ENCODE measurements at places on chromosomes 6 and 20.

DNA sequence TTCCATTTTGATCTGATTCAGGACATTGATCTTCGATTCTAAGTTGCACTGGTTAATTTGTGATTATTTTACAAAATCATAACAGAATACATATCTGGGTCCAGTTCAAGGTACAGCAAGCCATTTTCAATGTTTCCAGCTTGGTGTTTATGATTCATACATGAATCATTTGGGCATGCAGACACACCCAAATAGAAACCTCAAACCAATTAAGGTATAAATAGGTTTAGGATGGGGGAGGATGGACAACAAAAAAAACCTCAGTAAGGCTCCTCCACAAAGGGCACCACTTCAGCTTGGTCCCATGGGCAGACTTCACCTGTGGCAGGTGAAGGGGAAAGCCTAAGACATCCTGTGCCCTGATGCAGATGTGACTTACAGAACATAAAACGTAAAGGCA, 192.7 kb downstream of the KHDC1L start:
- DNase-seq, result no peak

DNA sequence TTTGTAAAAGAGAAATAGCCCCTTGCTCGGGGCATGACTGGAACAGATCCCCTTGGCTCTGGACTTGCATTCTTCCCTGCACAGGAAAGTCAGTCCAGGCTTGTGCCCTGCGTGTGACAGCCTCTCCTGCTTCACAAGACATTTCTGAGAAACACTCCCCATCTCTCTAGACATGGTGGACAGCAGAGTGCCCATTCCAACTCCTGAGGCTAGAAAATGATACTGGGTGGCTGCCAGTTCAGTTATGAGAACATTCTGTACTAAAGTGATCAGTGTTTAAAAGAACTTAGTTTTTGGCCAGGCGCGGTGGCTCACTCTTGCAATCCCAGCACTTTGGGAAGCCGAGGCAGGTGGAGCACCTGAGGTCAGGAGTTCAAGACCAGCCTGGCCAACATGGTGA, 41.3 kb downstream of the TGM3 start:
- DNase-seq, result no peak

DNA sequence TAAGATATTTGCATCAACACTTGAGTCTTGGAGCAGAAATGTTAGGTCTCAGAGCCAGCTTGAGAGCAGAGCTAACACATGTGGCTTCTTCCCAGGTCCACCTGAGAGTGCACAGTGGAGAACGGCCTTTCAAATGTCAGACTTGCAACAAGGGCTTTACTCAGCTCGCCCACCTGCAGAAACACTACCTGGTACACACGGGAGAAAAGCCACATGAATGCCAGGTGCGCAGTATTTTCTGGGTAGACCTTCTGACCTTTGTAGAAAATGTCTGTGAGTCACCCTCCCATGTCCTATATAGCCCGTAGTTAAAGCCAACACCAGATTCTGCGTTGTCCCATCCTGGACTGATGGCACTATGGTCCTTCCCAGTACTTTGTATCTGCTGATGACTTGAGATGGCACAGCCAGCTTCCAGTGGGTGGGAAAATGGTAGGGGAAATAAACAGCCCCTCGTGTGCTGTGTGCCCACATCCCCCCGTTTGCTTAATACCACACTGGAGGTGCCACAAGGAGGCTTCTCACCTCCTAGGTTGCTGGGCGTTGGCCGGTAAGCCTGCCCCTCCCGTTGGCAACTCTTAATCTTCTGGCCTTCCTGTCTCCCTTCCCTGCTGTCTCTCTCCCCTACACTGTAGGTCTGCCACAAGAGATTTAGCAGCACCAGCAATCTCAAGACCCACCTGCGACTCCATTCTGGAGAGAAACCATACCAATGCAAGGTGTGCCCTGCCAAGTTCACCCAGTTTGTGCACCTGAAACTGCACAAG, 20.3 kb downstream of the PRDM1 start:
- DNase-seq, result no peak

- no peak for DNase-seq
These were observed 252.8 kb upstream of the CDH4 start for GRCh38 chr20:60999250-60999649.

DNA sequence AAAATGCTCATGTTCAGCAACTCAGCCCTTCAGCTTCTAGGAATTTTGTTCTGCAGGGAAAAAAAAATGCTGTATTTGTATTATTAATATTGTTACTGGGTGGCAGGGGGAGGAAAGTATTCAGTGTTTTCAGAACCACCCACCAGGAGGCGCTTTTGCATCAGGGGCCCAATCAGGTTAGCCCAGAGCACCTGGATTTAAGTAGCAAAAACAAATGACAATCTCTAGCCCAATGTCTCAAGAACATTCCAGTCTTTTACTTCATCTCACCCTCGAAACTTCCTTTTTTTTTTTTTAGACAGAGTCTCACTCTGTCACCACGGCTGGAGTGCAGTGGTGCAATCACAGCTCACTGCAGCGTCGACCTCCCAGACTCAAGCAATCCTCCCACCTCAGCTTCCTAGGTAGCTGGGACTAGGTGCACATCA, 635 bp upstream of the C20orf203 start:
- peak; percentile 37 for DNase-seq

GRCh38 chr20:58634521-58635278, 16.4 kb upstream of the STX16 start:
- DNase-seq, result peak; percentile 61

- peak; percentile 90 for DNase-seq
These were observed 8.5 kb downstream of the CD164 start for GRCh38 chr6:109373762-109374161.

GRCh38 chr6:29504961-29505360, 17.2 kb upstream of the MAS1L start:
- DNase-seq, result peak; percentile 26

GRCh38 chr20:726160-726559, 42.1 kb downstream of the SLC52A3 start:
- DNase-seq, result no peak

GRCh38 chr6:168589275-168589674, 148.3 kb downstream of the SMOC2 start:
- no peak for DNase-seq

- DNase-seq, result peak; percentile 56
These were observed 9.6 kb upstream of the MOXD1 start for GRCh38 chr6:132410830-132411229.

DNA sequence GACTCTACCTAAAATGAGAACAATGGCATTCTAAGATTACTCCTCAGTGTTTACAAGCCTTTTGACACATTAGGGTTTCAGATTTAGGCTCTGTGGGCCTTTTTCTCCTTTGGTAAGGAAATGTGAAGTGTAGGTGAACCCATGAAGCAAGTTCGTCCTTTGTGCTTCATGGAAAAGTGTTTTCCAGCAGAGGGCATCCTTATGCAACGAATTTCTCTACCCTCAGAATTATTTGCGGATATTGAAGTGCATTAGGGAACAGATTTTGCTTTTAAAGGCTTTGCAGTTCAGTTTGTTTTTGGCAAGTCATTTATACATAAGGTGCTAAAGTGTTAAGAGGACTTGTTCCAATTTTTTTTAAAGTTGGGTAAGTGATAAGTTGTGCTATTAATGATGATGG, 55.7 kb upstream of the FERMT1 start:
- DNase-seq, result peak; percentile 3

DNA sequence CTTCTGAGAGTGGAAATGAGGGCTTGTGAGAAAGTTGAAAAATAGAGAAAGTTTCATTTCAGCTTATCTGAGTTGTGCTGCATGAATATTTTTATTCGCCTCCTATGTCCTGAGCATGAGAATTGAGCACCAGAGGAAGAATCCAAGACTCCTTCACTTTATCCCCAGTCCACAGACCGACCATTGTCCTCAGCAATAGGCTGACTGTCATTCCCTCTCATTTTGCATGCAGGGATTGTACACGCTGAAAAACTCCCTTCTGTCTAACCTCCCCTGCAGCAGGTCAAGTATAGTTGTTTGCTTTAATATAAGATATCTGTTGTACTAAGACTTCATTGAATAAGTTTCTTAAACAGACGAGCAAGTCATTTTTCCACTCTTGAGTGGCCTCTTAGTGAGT, 437.6 kb downstream of the PRKN start:
- DNase-seq, result no peak

- no peak for DNase-seq
These were observed 122.2 kb upstream of the PTPN1 start for GRCh38 chr20:50387996-50388332.

DNA sequence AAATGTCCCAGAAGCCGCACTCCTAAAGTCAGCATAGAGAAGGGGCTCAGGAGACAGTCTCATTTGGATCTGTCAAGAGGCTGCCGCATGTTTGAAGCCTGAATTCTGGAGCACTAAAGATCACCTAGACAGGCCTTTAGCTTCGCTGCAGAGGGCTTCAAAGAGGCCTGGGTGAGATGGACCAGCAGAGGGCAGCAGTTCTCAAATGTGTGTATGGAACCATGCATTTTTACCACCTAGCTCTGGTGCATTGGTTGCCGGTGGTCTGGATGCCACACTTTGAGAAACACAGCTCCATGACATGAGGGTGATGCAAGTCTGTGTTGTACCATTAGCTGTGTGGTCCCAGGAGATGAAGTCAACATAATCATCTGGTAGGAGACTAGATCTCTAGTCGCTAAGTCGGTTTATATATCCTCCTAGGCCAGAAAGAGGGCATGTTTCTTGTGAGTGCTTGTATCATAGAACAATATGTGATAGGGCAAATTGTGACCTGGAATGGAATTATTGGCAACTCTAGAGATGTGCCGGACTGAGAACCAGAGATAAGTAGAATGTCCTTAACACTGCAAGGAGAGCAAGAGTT, 64.8 kb downstream of the KIAA0319 start:
- DNase-seq, result peak; percentile 66
